ENCODE measurements at places on chromosomes 16 and 17. TPM values are rescaled to one million over a fixed set of nuclear protein-coding genes. Genes with fewer than 3 reads are reported as not detected.

- DNase-seq = no peak
Measured at GRCh38 chr17:34301986-34302385, 16.4 kb downstream of the CCL11 start.

GRCh38 chr17:56782338-56782737 is 51.4 kb downstream of the C17orf67 start:
- DNase-seq = no peak

OTOA gene
- total RNA-seq = 0.33 TPM

ZNF830 gene
- total RNA-seq = 11.1 TPM

PHOSPHO1 gene
- 2.6 TPM for total RNA-seq

All from posterior vena cava (tissue), 2 donors.